AG04450 (cell line): ENCODE measurements at places on chromosomes 2 and 18.

- no peak for DNase-seq
These were observed 145.7 kb downstream of the NUP35 start for GRCh38 chr2:183269956-183270355.

GRCh38 chr2:53770264-53770663, 2.7 kb downstream of the CHAC2 start:
- DNase-seq: no peak

DNA sequence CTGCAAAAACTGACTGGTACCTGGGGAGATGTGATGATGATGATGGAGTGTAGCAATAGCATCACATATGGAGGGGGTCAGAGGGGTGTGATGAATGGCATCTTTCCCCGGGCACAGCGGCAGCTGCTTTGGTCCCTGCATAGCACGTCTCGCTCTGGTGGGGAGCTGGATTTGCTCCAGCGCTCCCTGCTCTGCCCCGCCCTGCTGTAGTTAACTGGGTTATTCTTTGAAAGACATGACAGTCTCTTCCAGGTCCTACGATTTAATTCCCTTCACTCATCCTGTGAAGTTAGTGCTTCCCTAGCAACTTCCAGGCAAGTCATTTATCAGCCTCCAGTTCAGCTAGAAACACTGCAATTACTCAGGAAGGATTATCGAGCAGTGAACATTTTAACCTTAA, 463.1 kb downstream of the TSN start:
- no peak for DNase-seq

DNA sequence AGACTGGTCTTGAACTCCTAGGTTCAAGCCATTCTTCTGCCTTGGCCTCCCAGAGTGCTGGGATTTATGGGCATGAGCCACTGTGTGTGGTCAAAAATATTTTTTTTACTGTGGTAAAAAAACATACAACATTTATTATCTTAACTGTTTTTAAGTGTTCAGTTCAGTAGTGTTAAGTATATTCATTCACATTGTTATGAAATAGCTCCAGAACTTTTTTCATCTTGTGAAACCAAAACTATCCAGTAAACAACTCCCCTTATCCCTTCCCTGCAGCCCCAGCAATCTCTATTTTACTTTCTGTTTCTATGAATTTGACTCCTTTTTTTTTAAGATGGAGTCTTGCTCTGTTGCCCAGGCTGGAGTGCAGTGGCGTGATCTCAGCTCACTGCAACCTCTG, 9.3 kb downstream of the RMC1 start:
- DNase-seq: no peak

DNA sequence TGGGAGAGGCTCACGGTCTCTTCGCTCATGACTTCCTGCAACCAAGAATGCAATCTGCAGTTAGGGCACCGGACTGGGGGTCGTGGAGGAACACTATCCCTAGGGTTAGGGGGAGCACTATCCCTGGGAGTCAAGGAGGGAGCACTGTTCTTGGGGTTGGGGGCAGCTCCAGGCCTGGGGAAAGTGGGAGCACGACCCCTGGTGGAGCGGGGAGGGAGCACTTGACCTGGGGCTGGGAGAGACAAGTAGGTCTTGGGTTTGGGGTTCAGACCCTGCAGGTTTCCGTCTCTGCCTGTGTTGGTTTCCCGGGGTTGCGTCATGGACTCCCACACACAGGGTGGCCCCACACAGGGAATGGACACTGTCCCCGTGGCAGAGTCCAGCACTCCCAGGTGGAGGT, 133.6 kb downstream of the TPO start:
- DNase-seq: no peak

- no peak for DNase-seq
These were observed 17.1 kb downstream of the THAP4 start for GRCh38 chr2:241619597-241620418.

GRCh38 chr2:235747786-235748091, 253.9 kb downstream of the AGAP1 start:
- DNase-seq: no peak

DNA sequence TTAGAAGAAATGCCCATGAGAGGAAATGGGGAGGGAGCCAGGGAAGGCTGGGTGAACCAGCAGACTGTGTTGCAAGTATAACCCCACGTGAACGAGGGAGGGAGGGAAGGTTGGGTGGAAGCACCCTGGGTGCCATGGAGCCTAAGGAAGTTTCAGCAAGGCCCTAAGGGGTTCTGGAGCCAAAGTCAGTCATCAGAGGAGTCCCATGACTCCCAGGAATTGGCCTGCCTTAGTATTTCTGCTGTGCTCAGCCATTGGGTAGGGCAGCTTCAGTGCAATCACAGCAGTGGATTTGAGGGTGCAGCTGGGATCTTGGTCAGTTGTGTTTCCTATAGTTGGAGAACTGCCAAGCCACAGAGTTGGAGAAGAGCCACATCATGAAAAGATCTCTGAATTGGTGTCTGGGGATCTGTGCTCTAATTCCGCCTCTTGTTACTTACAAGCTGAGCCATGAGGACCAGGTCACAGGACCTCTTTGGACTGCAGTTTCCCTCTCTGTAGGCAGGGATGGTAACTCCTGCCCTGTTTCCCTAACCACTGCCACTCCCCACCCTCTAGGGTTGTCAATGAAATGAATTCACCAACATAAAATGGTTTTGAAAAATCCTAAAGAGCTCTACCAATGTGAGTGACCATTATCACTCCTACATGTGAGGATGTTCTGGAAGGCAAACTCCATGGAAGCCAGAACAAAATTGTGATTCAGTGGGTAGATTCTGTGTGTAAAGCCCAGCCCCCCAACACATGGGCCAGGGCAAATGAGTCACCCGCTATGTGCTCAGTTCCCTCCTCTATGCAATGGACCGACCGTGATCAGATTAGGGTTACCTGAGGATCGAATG, 108.9 kb downstream of the CLIP4 start:
- peak; percentile 11 for DNase-seq

- no peak for DNase-seq
These were observed 600.5 kb upstream of the SYT4 start for GRCh38 chr18:43877616-43878321.

GRCh38 chr2:203871371-203871983, 3.9 kb downstream of the CTLA4 start:
- no peak for DNase-seq

GRCh38 chr2:178827739-178828485, 20.7 kb upstream of the TTN start:
- no peak for DNase-seq
